ENCODE measurements at places on chromosomes 5 and 9. TPM values are rescaled to one million over a fixed set of nuclear protein-coding genes. Genes with fewer than 3 reads are reported as not detected.

Gene BTNL3
- 18.0 TPM for polyA plus RNA-seq

Gene RIOK2
- 7.8 TPM for polyA plus RNA-seq

Gene BTNL8
- polyA plus RNA-seq: 16.0 TPM

Gene MARVELD2
- 4.2 TPM for polyA plus RNA-seq

Gene LHX6
- 0.60 TPM for polyA plus RNA-seq

Gene QRFP
- polyA plus RNA-seq: not detected

Gene TTC1
- polyA plus RNA-seq: 55.3 TPM

Gene TLR4
- 4.0 TPM for polyA plus RNA-seq

DNA sequence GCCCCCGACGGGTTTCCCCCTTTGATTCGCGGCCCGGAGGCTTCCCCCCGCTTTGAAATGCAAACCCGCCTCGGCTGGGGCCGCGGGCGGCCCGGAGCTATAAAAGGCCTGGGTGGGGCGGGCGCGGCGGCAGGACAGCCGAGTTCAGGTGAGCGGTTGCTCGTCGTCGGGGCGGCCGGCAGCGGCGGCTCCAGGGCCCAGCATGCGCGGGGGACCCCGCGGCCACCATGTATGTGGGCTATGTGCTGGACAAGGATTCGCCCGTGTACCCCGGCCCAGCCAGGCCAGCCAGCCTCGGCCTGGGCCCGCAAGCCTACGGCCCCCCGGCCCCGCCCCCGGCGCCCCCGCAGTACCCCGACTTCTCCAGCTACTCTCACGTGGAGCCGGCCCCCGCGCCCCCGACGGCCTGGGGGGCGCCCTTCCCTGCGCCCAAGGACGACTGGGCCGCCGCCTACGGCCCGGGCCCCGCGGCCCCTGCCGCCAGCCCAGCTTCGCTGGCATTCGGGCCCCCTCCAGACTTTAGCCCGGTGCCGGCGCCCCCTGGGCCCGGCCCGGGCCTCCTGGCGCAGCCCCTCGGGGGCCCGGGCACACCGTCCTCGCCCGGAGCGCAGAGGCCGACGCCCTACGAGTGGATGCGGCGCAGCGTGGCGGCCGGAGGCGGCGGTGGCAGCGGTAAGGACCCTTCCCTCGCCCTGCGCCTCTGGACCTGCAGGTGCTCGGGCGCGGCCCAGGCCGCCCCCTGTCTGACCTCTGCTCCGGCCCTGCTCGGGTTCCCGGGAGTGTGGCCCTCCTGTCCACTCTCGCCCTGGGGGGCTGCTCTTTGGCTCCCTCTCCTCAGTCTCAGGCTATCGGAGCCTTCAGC, at the start of gene CDX1:
TSS of gene CDX1 (plus strand) at position 129 of the 862 bp plus-strand sequence. CDS start at position 228, 99 bp downstream.
- DNase-seq: no peak

- DNase-seq: no peak
Measured at GRCh38 chr5:6826756-6827155, 113.5 kb downstream of the TENT4A start.

DNA sequence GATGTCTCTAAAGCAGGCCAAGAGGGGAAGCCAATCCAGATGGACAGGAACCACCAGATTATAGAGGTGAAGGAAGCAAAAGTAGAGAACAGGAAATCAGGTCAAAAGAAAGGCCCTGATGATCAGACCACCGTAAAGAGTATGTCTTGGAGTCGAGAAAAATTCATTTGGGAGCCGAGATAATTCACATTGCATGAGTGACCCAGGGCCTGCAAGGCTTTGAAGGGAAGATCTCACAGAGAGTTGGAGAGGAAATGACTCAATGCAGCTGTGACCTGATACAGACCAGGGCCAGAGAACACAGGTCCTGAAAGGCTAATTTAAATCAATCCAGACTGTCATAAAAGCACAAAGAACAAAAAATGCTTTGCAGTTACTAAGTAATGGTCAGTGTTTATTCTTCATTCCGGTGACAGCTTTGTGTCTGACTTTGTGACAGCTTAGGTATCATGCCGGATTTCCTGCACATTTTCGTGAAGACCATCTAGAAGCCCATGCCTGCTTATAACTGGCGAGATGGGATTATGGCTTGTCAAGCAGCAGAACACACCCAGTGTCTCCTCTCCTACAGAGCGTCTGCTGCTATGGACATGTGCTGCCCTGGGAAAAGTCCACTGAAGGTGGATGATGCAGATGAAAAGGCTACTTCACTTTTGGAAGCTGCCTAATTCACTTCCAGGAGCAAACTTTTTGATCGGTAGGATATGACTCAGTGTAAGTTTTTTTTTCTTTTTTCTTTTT, 5.8 kb upstream of the ACTBL2 start:
- no peak for DNase-seq

- no peak for DNase-seq
Measured at GRCh38 chr5:83169571-83170337, 92.4 kb downstream of the XRCC4 start.

- DNase-seq: peak; percentile 62
Measured at GRCh38 chr5:418162-419121, 24.5 kb upstream of the EXOC3 start.

GRCh38 chr9:2758898-2759510, 41.7 kb downstream of the KCNV2 start:
- DNase-seq: no peak

DNA sequence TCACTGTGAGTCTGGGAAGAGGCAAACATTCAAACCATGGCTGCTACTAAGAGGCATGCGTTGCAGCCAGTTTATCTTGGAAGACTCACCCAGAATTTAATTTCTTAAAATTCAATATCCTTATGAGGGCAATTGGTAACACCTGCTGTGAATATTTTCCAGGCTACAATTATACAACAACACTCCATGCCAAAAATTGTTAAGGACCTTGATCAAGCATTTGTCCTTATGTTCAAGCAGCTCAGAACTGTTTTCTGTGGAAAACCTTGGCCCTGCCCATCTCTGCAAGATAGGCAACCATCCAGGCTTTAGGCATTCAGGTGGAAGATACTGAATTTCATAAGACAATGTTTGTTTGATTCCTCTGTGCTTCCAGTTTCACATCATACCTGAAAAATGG, 327.8 kb downstream of the FBXL7 start:
- no peak for DNase-seq

DNA sequence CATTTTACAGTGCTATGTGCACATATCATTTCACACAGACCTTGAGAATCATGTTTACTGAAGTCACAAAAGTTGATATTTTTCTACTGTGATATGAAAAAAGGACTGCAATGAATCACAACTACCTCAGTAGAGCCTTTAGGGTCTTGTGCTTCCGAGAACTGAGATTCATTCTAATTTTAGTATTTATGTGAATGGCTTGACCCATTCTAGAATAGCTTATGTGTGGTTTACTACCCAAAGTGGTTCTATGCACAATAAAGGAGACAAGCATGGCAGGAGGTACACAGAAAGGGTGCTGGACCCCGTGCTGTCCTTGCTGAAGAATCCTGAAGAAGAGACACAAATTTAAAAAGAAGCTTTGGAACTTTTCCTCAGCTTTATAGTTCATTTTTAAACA, 28.2 kb downstream of the MEF2C start:
- DNase-seq: no peak

DNA sequence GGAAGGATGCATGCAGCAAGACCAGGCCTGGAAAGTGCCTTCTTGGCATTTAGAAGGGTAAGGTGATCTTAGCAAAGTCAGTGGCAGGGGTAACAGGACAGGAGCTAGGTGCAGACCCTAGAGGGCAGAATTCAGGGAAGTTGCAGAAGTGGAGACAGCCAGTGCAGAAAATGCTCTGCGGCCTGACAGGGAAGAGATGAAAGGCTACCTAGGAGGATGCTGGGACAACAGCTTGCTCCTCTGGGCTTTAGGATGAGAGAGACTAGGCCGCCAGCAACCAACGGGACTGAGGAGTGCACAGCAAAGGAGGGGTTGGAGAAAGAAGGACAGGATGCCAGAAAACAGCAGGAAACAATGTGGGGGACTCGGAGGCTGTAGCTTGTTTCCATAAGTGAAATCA, 219.9 kb downstream of the FSTL4 start:
- DNase-seq: no peak

- peak; percentile 36 for DNase-seq
Measured at GRCh38 chr5:141870871-141871270, 7.3 kb downstream of the PCDH1 start.

GRCh38 chr5:141507387-141508091, 18.7 kb downstream of the PCDHGC5 start:
- peak; percentile 87 for DNase-seq

DNA sequence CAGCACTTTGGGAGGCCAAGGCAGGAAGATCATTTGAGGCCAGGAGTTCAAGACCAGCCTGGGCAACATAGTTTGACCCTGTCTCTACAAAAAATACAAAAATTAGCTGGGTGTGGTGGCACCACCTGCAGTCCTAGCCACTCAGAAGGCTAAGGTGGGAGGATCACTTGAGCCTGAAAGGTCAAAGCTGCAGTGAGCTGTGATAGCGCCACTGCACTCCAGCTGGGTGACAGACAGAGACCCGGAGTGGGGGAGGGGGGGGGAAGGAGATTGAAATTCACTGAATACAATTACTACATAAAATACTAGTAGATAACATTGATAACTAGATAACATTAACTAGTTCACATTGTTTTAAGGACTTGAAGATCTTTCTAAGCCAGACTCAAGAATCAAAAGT, 345.6 kb downstream of the BNC2 start:
- no peak for DNase-seq

DNA sequence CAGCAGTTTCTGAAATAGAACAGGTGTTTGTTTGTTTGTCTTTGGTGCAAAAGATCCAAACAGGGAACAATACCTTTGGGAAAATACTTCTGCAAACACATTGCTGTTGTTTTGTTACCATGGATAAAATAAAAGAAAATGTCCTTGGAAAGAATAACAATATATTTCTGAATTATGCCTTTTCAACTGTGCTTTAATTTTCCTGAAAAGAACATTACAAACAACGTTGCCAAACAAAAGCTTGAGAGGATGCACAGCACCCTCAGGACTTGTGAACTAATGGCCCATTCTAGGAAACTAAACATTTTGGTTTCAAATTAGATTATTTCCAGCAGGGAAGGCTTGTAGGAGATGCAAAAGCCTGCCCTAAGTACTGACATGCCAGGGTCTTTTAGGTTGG, 967.2 kb downstream of the TLE4 start:
- no peak for DNase-seq

GRCh38 chr5:118818604-118819003, 169.7 kb downstream of the DTWD2 start:
- DNase-seq: no peak

DNA sequence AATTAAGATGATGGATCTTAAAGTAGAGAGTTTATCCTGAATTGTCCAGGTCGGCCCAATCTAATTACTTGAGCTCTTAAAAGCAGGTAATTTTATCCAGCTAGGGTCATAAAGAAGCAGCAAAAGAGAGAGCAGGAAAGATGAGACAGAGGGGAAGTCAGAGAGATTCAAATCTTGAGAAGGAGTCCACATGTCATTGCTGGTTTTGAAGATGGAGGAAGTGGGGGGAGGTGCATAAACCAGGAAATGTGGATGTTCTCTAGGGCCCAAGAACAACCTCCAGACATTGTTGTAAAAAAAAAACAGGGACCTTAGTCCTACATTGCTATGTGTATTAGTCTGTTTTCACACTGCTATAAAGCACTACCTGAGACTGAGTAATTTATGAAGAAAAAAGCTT, 66.4 kb downstream of the SLCO4C1 start:
- no peak for DNase-seq

All from sigmoid colon (tissue), 7 donors.